ENCODE measurements at places on chromosomes 11 and 22. TPM values are rescaled to one million over a fixed set of nuclear protein-coding genes. Genes with fewer than 3 reads are reported as not detected.

Gene DRICH1
- total RNA-seq: not detected

Gene GVQW3
- total RNA-seq: 3.6 TPM

Gene CHRNA10
- 0.20 TPM for total RNA-seq

Gene GPHA2
- total RNA-seq: not detected

Gene NPAS4
- not detected for total RNA-seq

Gene MYH9
- total RNA-seq: 260 TPM

Gene FCHSD2
- 11.0 TPM for total RNA-seq

Gene DGCR6
- total RNA-seq: 0.96 TPM

Gene FAM227A
- 1.3 TPM for total RNA-seq

Gene SLC29A2
- 1.4 TPM for total RNA-seq

Gene MFNG
- total RNA-seq: not detected

Gene CSNK2A3
- total RNA-seq: 1.7 TPM

Gene VWCE
- under 0.01 TPM for total RNA-seq

Gene MRGPRX3
- not detected for total RNA-seq

Gene LMNTD2
- 0.24 TPM for total RNA-seq

Gene IL10RA
- total RNA-seq: not detected

Gene LINC01488
- total RNA-seq: not detected

Gene KCNJ5
- not detected for total RNA-seq

Gene USP28
- total RNA-seq: 51.2 TPM

Gene PKNOX2
- 2.8 TPM for total RNA-seq

Gene MISFA
- 0.60 TPM for total RNA-seq

Gene FAM83F
- total RNA-seq: not detected

Gene KDM4D
- total RNA-seq: 3.0 TPM

Gene CCDC89
- total RNA-seq: not detected

Gene COX8A
- 1,061 TPM for total RNA-seq

Gene NCAM1
- total RNA-seq: 75.7 TPM

Gene HEPN1
- total RNA-seq: not detected

Gene CCDC73
- total RNA-seq: not detected

Gene ESAM
- not detected for total RNA-seq

Gene OR52E2
- not detected for total RNA-seq

Gene OVOL1
- total RNA-seq: not detected

Gene P2RX3
- not detected for total RNA-seq

Gene GAS2
- total RNA-seq: 1.1 TPM

Gene INSC
- total RNA-seq: 0.20 TPM

Gene ACRV1
- total RNA-seq: not detected

Gene FXYD2
- not detected for total RNA-seq

Data from RPMI7951 (cell line).